Dorsolateral prefrontal cortex (tissue), 122 donors: ENCODE measurements at places on chromosomes 1 and 21.

- no peak for DNase-seq
Measured at GRCh38 chr1:29379443-29380073, 143.2 kb downstream of the PTPRU start.

GRCh38 chr1:205583461-205584130 is 48.2 kb downstream of the ELK4 start:
- DNase-seq: no peak

GRCh38 chr1:154716614-154717527 is 108.9 kb upstream of the ADAR start:
- DNase-seq: no peak

GRCh38 chr1:185068341-185068740 is 23.0 kb downstream of the RNF2 start:
- no peak for DNase-seq

DNA sequence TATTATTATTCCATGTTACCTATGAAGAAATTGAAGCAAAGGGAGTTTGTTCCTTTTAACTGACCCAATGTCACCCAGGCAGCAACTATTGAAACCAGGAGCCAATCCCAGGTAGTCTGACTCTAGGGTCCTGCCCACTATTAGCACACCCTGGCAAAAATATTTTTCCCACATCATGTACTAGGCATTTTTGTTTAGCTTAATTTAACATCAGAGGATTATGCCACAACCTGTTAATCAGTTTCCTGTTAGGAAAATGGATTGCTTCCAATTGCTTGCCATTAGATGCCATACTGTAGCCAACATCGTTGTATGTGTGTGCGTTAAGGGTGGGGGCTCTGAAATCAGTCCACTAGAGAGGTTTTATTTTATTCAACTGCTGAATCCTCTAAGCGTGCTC is 281.1 kb downstream of the DNM3 start:
- no peak for DNase-seq

DNA sequence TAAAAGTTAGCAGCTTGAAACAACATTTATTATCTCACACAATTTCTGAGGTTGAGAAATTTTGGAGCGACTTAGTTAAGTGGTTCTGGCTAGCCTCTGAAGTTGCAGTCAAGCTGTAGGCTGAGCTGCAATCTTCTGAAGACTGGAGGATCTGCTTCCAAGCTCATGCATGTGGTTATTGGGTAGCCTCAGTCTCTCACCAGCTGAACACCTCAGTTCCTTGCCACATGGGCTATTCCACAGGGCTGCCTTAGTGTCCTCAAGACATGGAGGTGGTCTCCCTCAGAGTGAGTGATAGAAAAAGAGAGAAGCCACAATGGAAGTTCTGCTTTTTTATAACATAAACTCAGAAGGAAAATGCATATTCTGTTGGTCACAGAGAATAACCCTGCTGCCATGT is 92.0 kb upstream of the CAMK1G start:
- no peak for DNase-seq

GRCh38 chr1:229108598-229109201 is 162.2 kb upstream of the RAB4A start:
- DNase-seq: peak; percentile 30

DNA sequence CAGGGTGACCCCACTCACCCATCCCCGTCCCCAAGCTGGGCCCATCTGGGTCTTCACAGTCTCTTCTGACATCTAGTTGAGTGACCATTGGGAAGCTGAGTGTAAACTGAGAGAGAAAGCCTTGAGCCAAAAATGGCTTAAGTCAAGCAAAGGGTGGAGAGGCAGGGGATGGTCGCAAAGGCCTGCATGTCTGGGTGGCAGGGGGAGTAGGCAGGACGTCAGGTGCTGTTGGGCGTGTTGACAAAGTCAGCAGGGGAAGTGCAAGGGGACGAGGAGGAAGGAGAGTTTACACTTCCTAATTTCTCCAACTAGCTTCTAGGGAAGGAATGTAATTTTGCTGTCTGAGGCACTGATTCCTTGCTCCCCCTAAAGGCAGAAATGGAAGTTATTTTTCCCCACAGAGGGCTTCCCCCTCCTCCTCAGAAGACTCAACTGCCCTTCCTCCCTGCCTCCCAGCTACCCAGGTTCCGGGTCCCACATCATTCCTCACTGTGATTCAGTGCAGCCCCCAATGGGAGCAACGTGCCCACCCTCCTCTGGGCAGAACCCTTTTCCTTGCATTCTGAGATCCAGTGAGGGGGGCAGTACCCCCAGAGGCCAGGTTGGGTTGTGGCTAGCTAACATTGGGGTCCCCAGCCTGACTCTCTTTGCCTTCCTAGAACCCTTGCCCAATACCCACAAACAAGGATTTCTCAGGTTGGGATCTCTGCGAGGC is 1.2 kb upstream of the ADORA1 start:
- peak; percentile 24 for DNase-seq

DNA sequence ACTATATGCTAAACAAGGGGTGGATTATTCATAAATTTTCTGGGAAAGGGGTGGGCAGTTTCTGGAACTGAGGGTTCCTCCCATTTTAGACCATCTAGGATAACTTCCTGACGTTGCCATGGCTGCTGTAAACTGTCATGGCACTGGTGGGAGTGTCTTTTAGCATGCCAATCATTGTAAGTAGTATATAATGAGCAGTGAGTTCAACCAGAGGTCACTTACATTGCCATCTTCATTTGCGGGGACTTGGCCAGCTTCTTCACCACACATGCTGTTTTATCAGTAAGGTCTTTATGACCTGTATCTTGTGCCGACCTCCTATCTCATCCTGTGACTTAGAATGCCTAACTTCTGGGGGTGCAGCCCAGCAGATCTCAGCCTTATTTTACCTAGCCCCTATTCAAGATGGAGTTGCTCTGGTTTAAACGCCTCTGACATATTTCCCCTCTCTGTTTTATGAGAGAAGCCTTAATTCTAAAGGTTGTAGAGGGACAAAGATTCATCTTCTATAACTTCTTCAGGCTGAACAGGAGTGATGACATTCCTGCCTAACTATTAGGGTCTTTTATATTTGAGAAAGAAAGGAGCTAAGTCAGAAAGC is 60.4 kb downstream of the DIP2A start:
- DNase-seq: no peak

GRCh38 chr1:210340841-210341240 is 12.1 kb downstream of the HHAT start:
- no peak for DNase-seq

DNA sequence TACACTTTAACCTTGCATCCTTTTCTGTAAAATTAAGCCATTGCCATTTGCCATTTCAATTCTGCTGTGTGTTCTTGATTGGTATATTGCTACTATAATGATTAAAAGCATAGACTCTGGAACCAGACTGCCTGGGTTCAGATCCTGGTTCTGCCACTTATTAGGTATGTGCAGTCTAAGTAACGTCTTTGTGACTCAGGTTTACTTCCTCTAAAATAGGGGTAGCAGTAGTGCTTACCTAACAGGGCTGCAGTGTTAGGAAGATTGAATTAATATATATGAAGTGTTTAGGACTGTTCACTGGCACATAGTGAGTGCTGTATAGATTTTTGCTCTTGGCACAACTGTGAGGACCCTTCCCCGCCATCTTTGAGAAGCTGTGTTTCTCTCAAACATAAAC is 4.4 kb downstream of the CDC42 start:
- DNase-seq: no peak

DNA sequence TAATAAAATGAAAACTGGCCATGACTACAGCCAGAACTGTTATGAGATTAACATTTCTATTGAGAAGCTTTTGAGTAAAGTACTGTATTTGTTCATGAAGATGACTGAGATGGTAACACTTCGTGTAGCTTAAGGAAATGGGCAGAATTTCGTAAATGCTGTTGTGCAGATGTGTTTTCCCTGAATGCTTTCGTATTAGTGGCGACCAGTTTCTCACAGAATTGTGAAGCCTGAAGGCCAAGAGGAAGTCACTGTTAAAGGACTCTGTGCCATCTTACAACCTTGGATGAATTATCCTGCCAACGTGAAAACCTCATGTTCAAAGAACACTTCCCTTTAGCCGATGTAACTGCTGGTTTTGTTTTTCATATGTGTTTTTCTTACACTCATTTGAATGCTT is 164.0 kb downstream of the NEK7 start:
- no peak for DNase-seq

DNA sequence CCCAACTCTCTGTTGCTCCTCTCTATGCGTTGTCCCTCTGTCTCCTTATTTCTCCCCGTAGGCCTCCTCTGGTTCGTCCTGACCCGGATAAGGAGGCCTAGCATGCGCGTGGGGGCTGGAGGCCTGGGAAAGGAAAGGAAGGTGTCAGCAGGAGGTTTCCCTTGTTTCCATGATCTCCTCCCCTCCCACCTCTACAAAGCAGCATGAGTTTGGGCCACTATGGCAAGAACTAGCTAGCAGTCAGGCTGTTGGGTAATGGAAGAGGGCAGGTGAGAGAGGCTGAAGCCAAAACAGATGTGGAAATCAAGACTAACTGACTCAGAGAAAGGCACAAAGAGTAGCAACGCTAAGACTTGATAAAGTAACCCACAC is 687 bp upstream of the SEMA6C start:
- DNase-seq: no peak

- DNase-seq: no peak
Measured at GRCh38 chr21:35005560-35006224, 43.4 kb downstream of the RUNX1 start.

GRCh38 chr21:37009740-37010341 is 3.3 kb downstream of the RIPPLY3 start:
- peak; percentile 62 for DNase-seq

DNA sequence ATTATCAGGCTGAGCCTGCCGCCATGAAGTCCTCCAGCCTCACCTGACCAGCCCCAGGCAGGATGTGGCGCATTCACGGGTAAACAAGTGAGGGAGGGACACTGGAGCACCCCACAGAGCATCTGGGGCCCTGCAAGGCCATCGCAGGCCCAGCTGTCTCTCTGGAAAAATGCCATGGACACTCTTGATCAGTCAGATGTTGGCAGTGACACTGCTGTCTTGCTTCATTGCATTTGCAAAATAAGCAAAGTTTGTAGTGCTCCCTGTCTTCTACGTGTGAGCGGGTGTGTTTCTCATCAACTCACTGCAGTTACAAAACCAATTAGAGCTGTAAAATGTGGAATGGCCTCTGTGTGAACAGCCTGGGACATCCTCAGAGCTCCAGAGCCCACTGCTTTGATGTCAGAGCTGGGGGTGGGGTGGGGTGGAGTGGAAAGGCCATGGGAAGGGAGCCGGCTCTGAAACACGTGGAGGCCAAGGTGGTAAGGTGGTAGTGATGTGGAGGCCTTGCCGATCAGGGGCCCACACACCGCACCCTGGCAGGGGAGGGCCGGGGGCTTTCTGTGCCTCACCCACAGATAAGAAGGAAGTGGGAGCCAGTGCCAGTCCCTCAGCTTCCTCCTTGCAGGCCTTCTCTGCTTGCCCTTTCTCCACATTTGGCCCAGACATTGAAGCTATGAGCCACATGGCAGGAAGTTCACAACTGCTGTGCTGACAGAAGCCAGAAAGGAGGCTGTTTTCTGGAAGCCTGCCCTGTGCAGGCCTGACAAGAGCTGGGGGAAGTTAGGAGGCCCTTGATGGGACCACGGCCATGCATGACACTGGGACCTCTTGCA is 254.9 kb downstream of the RHOU start:
- DNase-seq: peak; percentile 55

DNA sequence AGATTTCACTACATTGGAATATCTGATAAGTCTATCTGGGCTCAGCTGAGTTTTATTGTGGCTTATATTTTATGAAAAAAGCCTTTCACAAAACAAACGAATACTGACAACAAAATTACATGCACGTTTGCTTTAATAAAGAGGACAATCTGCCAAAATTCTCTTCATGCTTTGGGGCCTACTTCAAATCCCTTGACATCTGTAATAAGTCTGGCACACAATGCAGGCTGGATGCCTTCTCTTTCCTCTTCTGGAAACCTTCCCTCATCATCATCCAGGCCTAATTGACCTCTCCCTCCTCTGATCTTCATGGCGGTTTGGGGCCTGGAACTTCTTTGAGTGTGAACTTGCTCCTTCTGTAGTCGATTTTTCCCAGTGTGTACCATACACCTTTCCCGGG is 70.3 kb downstream of the MAP10 start:
- no peak for DNase-seq

DNA sequence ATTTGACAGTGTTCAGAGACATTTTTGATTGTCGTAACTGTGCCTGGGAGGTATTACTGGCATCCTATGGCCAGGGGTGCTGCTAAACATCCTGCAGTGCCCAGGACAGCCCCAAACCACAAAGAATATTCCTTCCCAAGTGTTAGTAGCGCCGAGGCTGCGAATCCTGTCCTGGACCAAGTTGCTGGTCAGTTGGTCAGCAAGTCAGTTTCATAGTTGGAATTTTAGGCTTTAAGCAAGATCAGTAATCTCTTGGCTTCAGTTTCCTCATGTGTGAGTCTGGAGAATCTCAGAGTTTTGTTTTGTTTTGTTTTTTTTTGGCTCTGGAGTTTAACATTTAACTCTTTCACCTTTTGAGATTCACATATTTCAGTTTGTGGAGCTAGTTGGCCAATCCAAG is 65.0 kb downstream of the MTR start:
- no peak for DNase-seq

GRCh38 chr1:15304708-15305467 is 57.9 kb downstream of the FHAD1 start:
- DNase-seq: no peak

DNA sequence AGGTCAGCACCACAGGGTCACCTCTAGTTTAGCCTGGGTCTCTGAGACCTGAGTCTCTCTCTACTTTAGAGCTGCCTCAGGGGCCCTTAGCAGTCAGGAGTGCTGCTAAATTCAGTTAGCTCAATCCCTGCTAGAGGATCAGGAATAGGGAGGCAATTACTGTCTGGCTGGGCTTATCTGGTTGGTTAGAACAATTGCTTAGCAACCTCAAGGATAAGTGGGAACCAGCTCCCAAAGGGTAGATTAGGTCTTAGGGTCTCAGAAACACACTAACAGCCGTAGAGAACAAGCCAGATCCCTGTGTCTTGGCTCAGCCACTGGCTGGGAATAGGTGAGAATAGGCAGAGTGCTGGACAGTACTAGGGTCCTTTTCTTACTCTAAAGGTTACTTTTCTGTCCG is 7.7 kb downstream of the PM20D1 start:
- DNase-seq: no peak

GRCh38 chr1:51976846-51977602 is 13.5 kb downstream of the RAB3B start:
- DNase-seq: no peak

- no peak for DNase-seq
Measured at GRCh38 chr1:178819123-178819522, 51.8 kb downstream of the ANGPTL1 start.

DNA sequence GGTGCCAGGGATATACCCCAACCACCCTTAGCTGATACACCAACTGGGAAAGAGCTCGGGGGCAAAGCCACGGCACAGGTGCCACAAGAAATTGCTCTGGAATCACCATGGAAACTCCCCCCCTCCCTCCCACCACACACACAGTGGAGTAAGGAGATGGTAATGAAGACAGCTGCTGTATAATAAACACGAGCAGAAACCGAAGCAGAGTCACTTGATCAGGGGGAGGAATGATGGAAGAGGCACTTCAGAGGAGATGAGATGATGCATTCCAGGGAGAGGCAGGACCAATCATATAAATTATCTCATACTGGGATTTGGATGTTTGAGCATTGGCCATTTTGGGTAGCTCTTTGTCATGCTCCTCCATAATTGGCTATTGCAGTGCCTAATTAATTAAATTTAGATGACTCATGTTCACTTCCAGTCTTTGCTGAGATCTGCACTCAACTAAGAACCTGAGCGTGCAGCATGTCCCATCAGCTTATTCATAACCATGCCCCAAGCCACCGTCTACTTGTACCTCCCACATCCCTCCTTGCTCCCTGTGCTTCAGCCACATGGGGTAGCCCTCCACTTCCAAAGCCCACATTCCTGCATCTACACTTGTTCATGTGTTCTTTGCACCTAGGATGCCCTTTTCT is 189.5 kb downstream of the ZSCAN20 start:
- no peak for DNase-seq
